Umbilical cord (tissue), 2 donors: ENCODE measurements at places on chromosomes 3 and 15.
A peak's percentile ranks its signal among the peaks of the same experiment; 100 is the strongest.

DNA sequence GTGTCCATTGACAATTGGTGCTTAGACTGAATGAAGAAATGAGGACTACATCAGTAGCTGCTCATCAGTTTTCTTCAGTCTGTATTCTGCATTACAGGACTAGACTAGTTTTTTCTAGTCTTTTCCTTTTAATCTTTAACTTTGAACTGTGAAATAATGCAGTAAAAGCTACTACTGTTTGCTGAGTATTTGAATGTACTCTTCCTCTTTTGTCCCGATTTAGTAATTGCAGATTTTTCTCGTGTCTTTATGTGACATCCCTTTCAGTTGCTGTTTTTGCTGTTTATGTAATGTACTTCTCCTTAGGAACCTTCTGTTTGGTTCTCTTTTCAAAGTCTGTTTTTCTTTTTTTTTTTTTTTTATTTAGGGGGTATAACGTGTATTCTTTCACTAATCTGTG is 17.4 kb downstream of the MFSD1 start:
- DNase-seq: no peak

DNA sequence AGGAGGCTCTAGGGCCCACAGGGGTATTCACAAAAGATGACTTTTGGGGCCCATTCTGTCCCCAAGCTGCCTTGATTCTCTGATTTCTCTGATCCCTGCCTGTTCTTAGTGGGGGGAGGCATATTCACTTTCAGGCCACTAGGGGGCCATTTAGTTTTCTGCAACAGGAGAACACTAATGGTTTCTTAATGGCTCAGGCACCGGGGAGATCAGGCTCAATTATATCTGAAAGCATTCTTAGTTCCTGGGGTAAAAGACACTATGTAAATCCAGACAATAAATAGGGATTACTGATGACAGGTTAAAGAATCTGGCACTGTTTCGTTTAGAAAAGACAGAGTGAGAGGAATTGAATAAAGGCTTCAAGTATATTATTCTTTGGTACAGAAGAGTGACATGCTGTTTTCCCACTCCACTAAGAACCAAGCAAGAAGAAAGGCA is 2.5 kb upstream of the INAFM2 start:
- peak; percentile 72 for DNase-seq

DNA sequence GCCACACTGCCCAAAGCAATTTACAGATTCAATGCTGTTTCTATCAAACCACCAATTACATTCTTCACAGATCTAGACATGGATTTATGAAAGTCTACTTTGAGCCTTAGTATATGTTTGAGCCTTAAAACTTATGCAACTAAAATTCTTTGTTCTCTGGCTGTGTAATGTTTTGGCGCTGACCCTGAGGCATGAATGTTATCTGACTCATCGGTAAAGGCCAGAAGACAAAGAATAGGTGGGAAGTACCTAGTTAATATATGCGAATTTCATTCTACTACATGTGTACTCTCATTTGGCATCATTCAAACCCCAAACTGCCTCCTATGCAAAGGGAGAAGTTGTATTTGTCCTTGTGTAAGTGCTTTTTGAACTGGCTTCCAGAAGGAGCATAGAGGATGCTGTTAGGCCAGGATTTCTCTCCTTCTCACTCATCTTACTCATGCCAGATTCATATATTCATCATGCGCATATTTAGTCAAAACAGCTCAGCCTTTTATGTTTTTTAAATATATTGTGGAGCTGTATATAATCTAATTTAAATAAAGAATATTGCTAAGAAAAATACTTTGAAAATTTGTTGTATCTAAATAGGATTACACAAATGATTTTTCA is 204.2 kb downstream of the NFKBIZ start:
- DNase-seq: no peak

DNA sequence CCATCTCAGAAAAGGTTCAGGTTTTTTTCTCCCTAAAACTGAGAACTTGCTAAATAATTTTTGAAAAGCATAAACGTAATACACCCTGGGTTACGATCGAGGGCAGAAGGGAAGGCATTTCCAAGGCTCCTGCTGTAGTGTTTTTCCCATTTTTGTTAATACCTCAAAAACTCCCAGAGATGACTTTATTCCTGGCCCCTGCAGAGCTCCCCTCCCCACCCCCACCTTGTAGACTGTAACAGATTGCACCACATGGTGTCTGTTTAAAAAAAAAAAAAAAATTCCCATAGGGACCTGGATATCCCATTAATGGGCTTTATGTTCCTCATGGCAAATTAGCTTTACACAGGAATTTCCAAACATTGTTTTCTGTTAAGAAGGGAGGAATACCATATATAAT is 38.2 kb downstream of the FEZF2 start:
- no peak for DNase-seq

DNA sequence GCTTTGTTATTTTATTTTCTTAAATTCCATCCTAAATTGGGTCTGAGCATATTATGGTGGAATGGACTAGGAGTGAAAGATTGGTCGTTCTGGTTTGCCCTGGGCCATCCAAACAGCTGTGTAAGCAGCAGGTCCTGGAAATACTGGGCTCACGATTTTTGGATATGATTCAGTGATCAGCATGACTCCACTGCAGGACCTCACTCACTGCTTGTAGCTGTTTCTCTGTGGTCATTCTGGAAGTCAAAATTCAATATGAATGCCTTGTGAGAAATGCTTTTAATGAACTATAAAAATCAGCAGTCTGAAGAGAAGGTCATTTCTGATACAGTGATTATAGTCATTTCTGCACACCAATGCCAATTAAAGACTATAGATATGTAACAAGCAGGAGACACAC is 185.0 kb downstream of the RBMS3 start:
- no peak for DNase-seq

DNA sequence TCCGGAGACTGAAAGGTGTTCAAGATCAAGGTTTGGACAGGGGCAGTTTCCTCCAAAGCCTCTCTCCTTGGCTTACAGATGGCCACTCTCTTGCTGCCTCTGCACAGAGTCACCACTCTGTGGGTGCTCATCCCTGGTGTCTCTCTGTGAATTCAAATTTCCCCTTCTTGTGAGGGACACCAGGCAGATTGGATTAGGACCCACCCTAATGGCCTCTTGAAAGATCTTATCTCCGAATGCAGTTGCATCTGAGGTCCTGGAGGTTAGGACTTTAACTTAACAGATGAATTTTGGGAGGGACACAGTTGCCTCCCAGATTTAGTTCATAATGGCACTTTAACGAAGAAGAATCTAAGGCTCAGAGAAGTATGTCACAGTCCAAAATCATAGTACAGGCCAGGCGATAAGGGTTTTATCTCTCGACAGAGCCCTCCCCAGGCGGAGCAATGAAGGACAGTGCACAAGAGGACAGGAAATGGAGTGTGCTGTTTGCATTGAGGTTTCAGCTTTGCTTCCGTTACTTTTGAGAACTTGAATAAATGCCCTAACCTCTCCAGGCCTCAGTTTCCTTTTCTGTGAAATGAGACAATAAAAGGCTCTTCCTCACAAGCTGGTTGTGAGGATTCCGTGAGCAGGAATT is 38.9 kb upstream of the KIF23 start:
- no peak for DNase-seq

GRCh38 chr15:27244047-27244446 is 273.1 kb downstream of the GABRG3 start:
- no peak for DNase-seq

DNA sequence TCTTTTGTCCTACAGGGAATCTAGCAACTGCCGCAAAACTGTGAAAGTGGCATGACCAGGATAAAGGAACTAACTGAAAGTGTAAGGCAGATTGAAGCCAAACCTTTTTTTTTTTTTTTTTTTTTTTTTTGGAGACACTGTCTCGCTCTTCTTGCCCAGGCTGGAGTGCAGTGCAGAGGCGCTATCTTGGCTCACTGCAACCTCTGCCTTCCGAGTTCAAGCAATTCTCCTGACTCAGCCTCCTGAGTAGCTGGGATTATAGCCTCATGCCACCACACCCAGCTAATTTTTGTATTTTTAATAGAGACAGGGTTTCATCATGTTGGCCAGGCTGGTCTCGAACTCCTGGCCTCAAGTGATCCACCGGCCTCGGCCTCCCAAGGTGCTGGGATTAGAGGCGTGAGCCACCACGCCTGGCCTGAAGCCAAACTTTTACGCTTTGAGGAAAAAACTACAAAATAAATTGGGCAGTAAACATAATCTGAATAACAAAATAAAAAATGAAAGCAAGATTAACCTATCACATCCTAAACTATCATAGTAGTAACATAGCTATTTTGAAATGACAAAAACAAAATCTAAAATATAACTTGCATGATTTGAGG is 9.7 kb downstream of the SLTM start:
- peak; percentile 6 for DNase-seq

- no peak for DNase-seq
Observed at GRCh38 chr3:143122608-143123352, 3.2 kb downstream of the CHST2 start.

DNA sequence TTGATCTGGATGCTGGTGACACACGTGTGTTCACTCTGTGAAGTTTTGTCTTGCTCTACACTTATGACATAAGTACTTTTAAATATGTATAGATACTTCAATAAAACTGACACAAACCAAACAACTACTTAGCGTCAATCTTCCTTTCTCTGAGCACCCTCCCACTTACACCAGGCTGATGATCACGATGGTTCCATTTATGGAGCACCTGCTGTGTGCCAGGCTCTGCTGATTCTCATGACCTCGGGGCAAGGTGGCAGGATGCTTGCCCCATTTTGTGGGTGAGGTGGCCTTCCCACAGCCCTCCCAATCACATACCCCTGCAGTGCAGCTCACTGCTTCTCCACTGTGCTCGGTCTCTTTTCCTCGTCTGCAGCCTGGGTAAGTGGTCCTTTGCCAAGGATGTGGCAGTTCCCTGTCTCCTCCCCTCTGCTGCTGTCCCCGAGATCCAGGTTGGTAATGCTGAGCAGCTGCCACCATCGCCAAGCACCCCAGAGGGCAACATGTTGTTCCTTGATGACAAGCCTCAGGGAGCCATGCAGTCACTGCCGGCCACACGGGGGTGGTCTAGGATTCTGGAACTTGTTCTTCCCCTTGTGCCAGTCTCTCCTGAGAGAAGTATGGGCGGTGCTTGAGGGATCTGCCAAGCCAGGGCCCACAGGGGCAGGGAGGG is 20.6 kb upstream of the ADCY5 start:
- DNase-seq: no peak

DNA sequence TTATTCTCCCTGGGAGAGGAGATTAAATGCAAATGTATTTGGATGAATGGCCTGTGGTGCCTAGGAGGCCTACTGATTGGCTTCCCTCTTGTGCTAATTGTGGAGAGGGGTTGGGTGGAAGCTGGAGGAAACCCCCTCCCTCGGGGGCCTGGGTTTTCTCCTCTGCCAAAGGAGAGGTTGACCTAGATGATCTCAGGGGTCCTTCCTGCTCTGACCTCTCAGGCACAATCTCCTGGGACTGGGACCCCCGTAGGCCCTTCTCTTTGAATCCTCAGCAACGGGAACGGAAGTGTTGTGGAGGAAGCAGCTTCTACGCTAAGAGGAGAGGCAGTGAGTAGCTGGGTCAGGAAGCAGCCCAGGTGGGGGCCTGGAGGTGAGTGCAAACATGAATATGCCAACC is 40.5 kb upstream of the MAGEF1 start:
- no peak for DNase-seq

DNA sequence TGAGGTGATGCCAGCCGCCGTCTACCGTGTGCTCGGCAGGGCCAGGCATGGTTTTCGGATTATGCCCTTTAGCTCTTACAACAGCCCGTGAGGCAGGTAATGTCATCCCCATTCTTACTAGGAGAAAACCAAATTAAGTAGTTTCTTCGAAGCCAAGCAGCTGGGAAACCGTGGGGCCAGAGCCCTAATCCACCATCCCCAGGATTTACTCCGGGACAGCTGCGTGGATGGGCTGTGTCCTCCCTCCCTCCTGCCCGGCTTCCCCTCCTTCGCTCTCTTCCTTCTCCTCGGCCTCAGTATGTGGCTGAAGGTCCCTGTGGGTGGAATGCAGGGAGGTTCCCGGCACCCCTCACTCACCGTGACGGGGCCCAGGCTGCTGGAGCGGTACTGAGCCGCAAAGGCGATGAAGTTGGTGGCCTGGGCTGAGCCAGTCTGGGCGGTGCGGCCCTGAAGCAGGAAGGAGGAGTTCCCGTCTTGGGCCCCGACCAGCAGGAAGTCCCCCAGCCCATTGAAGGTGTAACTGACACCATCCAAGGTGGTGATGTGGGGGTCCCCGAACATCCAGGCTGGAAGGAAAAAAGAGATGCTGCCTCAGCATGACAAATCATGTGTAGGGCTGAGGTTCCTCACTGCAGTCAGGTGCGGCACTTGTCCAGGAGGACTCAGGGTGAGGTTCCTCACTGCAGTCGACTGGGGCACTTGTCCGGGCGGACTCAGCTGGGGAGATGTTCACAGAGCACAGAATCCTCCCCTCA is 42.5 kb downstream of the MUC20 start:
- DNase-seq: no peak

DNA sequence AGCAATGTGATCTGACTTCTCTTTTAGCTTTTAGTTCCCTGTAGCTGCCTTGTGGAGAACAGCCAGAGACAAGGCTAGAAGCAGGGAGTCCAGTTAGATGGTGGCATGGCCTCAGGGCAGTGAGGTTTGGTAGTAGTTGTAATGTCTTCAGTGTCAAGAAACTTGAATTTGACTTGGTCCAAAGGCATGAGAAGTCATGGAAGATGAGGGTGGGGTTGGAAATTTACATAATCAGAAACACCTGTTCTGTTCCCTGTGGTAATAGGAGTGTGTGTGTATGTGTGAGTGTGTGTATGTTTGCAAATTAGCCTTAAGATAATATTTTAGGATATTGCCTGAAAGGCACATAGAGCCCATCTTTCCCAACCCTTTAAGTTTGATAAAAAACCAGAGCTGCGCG is 55.2 kb upstream of the GCNT3 start:
- no peak for DNase-seq

- DNase-seq: peak; percentile 75
Observed at GRCh38 chr15:83436513-83437158, 10.5 kb upstream of the SH3GL3 start.

DNA sequence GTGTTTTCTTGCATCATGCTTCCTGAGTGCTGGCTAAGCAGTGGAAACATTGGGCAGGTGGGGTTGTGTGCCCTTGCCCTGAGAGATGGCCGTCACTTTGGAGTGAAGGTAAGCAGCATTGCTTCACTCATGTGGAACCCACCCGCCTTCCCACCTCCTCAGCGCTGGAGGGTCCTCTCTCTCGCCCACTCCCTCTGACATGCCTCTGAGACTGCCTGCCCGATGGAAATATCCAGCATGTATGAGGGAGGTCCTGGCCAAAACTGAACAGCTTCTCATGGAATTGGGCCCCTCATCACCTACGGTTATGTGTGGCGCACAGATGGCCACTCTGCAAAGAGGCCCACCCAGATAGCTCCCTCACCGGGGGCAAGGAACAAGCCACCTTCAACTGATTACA is 48.6 kb downstream of the SMAD3 start:
- no peak for DNase-seq
